Activated T-cell treated with anti-CD3 and anti-CD28 coated beads, Interleukin-2, amount 50 U/mL, for 72 hours (primary cell): ENCODE measurements at places on chromosomes 7 and 10.

- no peak for DNase-seq
Measured at GRCh38 chr7:157234271-157234670, 95.5 kb downstream of the UBE3C start.

GRCh38 chr10:102775935-102776669, 32.4 kb downstream of the WBP1L start:
- no peak for DNase-seq

DNA sequence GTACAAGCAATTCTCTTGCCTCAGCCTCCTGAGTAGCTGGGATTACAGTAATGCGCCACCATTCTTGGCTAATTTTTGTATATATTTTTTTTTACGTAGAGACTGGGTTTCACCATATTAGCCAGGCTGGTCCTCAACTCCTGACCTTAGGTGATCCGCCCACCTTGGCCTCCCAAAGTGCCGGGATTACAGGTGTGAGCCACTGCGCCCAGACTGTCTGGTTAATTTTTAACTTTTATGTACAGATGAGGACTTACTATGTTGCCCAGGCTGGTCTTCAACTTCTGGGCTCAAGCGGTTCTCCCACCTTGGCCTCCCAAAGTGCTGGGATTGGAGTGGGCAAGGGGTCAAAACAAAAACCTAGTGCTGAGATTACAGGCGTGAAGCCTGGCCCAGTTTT, 101.8 kb downstream of the JMJD1C start:
- no peak for DNase-seq

- peak; percentile 1 for DNase-seq
Measured at GRCh38 chr10:10869592-10869991, 148.1 kb upstream of the CELF2 start.

GRCh38 chr7:29328045-29328444, 133.5 kb downstream of the CHN2 start:
- no peak for DNase-seq

GRCh38 chr7:131466735-131467365, 89.6 kb downstream of the PODXL start:
- no peak for DNase-seq

- peak; percentile 28 for DNase-seq
Measured at GRCh38 chr10:102113956-102114857, 6.0 kb downstream of the LDB1 start.

DNA sequence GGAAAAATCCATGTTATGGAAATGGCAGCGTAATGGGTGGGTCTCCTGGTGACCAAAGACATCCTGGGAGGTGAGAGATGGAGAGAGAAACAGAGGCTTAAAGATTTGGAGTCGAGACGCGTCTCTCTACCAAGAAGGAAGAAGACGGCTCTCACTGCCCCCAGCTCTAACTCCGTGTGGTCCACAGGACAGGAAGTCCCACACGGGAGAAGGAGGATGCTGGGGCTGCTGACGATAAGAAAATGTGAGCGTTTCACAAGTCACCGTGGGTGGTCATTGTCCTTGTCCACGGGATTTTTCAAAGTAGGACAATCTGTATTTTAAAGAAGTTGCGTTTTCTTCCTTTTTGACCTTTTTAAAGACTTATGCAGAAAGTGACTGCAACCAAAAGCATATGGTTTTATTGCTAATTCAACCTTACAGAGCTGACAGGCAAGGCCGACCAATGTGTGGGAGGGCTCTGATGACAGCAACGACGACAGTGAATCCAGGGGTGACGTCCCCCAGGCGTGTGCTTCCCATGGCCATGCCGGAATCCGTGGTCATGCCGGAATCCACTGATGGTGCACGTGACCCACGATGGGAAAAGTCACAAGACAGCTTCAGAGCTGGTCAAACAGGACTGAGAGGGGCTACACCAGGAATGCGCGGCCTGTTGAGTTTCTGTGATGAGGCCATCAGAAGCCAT, 341.2 kb downstream of the PTPRN2 start:
- DNase-seq: no peak

GRCh38 chr10:71302874-71303568, 16.0 kb upstream of the SLC29A3 start:
- no peak for DNase-seq

DNA sequence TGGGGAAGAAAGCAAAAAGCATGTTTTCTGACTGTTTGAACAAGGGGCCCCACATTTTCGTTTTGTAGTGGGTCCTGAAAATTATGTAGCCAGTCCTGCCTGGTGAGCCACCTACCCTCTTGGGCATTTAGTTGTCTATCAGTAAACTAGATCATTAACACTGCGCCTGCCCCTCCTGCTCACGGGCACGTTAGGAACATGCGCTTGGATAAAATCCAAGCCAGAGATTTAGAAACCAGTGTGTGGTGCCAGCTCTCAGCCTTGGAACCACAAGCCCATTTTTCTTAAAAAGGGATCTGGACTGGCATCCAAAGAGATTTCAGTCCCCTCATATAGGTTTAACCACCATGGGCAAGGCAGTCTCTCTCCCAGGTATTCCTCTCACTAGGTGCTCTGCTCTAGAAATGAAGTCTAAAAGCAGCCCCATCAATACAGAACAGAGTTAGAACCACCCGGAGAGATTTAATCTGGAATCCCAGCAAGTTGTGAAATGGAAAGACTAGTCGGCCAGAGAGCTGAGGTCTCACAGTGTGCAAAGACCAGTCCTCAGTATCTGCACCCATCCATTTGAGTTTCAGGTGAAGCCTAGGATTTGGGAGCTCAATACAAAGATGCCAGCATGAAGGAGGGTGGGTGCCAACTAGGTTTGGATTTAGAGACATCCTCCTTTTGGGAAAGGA, 123.9 kb upstream of the TCF7L2 start:
- DNase-seq: no peak

DNA sequence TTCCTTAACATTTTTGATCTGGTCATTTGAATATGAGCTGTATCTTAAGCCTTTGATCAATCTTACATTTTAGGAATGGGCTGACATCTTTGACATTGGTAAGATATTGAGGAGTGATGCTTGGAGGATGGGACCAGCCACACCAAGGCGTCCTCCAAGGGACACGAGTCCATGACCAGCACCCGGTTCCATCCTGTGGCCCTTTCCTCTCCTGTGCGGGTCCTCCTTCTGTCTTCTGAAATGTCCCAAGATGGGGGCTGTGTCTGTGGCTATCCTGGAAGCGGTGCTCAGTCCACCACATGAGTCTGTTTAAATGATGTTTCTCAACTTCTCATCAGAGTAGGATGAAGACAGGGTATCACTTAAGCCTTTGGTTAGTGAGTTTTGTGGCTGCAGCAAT, 67.3 kb upstream of the SHH start:
- DNase-seq: no peak
